ENCODE measurements at places on chromosomes 6 and 20. TPM values are rescaled to one million over a fixed set of nuclear protein-coding genes. Genes with fewer than 3 reads are reported as not detected.

DNA sequence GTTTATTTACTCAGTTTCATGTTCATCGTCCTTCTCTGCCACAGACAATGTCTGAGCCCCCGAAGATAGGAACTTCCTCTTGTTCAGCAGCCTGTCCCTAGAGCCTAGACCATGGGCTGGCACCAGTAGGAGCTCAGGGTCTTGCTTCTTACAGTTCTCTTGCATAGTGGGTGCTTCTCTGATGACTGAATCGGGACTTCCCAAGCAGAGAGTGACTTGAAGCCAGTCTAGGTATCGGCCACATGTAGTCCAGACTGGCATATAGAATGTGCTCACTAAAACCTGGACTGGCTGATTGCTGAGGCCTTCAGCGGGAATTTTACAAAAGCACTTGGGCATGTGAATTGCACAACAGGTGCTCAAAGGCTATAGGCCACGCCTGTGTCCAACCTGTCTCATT lies 52.0 kb downstream of the PRDM1 start:
- no peak overlapping the region for H3K27ac ChIP-seq
- H3K4me3 ChIP-seq, result no peak overlapping the region
- H3K27me3 ChIP-seq, result no peaks in the 10 kb centered on the region
- H3K4me1 ChIP-seq, result peaks cover 14% of the 10 kb centered on the region

GRCh38 chr6:26064619-26065257 lies 22.5 kb upstream of the HFE start:
- H3K36me3 ChIP-seq, result no peaks in the 10 kb centered on the region
- H3K4me3 ChIP-seq, result no peak overlapping the region
- DNase-seq, result peak; percentile 70

DNA sequence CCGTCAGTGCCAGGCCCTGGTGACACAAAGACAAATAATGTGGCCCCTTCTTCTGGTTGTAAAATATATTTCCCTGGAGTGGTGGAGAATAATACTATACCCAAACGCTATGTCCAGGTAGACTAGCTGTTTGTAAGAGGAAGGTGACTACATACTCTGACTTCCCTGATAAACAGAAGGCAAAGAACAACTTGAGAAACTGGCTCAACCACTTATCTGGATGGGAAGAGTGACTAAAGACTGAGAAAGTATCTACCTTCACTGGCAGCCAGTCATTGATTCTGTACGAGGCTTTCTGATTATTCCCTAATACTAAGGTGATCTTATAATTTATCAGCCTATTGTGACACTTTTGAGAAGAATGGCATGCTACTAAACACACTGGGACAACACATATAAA lies 569.7 kb downstream of the EPHA7 start:
- no peak overlapping the region for H3K4me3 ChIP-seq
- no peak for DNase-seq
- H3K27ac ChIP-seq, result no peak overlapping the region
- H3K36me3 ChIP-seq, result no peaks in the 10 kb centered on the region

DNA sequence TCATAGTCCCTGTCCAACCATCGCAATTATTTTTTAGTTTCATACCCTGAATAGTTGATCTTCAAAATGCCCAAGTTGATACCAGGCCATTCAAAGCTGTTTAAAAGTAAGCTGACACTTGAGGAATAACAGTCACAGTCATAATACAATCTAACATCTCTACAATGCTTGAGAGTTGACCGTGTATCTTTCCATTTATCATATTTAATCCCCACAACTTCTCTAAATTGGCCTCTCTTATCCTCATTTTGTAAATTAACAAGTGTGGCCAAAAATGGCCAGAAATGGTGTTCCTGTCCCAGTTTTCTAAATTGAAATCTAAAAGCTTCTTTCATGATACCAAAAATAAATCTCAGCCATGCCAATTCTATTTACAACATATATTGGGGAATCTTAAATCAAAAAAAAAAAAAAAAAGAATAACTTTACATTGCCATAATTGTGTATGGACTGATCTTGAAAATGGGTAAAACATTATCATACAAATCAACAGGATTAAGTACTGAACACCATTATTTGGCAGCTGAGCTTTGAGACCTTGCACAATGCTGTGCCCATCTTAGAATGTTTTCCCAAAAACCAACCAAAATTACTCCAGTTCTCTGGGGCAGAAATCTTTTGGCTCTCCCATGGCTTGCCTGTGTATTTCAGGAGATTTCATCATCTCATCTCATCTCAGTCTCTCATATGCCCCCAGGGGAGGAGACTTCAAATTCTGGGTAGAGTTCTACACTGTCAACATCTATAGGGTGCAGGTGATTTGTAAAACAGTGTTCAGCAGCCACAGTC lies 448.7 kb upstream of the JARID2 start:
- no peaks in the 10 kb centered on the region for H3K36me3 ChIP-seq
- H3K27ac ChIP-seq, result no peak overlapping the region
- peaks cover 3% of the 10 kb centered on the region for H3K4me1 ChIP-seq
- DNase-seq, result peak; percentile 60
- H3K4me3 ChIP-seq, result no peak overlapping the region

- peak; percentile 4 for DNase-seq
- H3K4me1 ChIP-seq, result no peaks in the 10 kb centered on the region
- no peaks in the 10 kb centered on the region for H3K27me3 ChIP-seq
- no peaks in the 10 kb centered on the region for H3K36me3 ChIP-seq
- H3K27ac ChIP-seq, result no peak overlapping the region
These were observed 41.4 kb upstream of the LAMA2 start for GRCh38 chr6:128841518-128841917.

- no peaks in the 10 kb centered on the region for H3K36me3 ChIP-seq
- H3K27me3 ChIP-seq, result 0 out of 2 replicates have a peak, but pooled peaks cover 12% of the 10 kb centered on the region
- H3K27ac ChIP-seq, result no peak overlapping the region
- H3K4me3 ChIP-seq, result no peak overlapping the region
These were observed 138.6 kb downstream of the ERMARD start for GRCh38 chr6:169890049-169890448.

- DNase-seq, result no peak
- 0 out of 2 replicates have a peak, but pooled peaks cover 5% of the 10 kb centered on the region for H3K27me3 ChIP-seq
- H3K4me1 ChIP-seq, result no peaks in the 10 kb centered on the region
These were observed 20.0 kb downstream of the GABRR1 start for GRCh38 chr6:89197141-89197540.

GRCh38 chr6:41768545-41769308 lies 11.0 kb downstream of the FRS3 start:
- DNase-seq, result no peak
- H3K4me1 ChIP-seq, result peaks cover 17% of the 10 kb centered on the region
- peaks cover 5% of the 10 kb centered on the region for H3K36me3 ChIP-seq
- no peak overlapping the region for H3K4me3 ChIP-seq
- H3K27ac ChIP-seq, result no peak overlapping the region

- H3K4me3 ChIP-seq, result no peak overlapping the region
- DNase-seq, result no peak
- H3K36me3 ChIP-seq, result peaks cover 6% of the 10 kb centered on the region
- no peak overlapping the region for H3K27ac ChIP-seq
- no peaks in the 10 kb centered on the region for H3K27me3 ChIP-seq
- H3K4me1 ChIP-seq, result no peaks in the 10 kb centered on the region
These were observed 456.5 kb downstream of the UTRN start for GRCh38 chr6:144741659-144742058.

GRCh38 chr6:43871933-43872332 lies 101.9 kb downstream of the VEGFA start:
- no peak overlapping the region for H3K27ac ChIP-seq
- no peak overlapping the region for H3K4me3 ChIP-seq
- peaks cover 6% of the 10 kb centered on the region for H3K4me1 ChIP-seq

- H3K27me3 ChIP-seq, result no peaks in the 10 kb centered on the region
- no peaks in the 10 kb centered on the region for H3K36me3 ChIP-seq
These were observed 523.4 kb upstream of the BTBD3 start for GRCh38 chr20:11394145-11394833.

DNA sequence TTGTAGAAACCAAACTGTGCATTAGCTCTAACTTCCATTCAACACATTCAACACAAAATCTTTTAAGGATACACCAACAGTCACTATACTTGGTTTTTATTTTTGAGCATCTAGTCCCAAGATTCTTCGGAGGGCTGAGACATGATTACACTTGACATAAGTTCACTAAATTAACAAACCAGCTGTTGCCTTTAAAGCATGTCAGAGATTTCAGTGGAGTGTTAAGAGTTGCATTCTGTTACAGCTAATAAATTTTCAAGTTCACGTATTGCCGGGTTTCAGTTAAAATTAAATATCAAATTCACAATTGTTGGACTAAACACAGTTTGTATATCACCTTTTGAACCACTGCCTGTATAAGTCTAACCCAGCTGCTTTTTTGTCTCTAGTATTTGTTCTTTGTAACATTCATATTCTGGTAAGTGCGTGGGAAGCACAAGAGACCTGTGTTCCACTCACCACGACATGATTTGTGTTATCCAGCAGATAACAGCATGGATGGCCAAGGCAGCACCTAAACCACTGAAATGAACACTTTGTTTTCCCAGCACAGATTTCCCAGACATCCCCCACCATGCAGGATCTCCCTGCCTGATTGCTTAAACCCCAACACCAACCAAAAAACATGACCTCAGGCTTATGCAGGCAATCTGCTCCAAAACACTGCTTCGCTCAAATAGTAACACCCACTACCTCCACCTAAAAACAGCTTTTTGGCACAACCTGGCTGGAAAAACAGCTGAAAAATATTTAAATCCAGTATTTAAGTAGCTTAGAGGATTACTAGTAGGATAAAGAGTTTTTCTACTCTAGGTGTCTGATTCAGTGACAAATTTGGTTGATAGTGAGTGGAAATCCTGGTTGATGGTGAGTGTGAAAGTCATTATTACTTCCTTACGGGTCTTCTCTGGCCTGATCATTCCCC lies 286.5 kb upstream of the NT5E start:
- H3K4me1 ChIP-seq, result no peaks in the 10 kb centered on the region
- no peak for DNase-seq
- no peak overlapping the region for H3K4me3 ChIP-seq

GRCh38 chr6:17115251-17116116 lies 13.6 kb downstream of the STMND1 start:
- no peaks in the 10 kb centered on the region for H3K27me3 ChIP-seq
- H3K4me3 ChIP-seq, result no peak overlapping the region
- H3K4me1 ChIP-seq, result peaks cover 21% of the 10 kb centered on the region
- peak; percentile 90 for DNase-seq

- H3K27ac ChIP-seq, result no peak overlapping the region
- no peaks in the 10 kb centered on the region for H3K27me3 ChIP-seq
- H3K36me3 ChIP-seq, result no peaks in the 10 kb centered on the region
These were observed 333.3 kb upstream of the HSF2 start for GRCh38 chr6:122066200-122066599.

DNA sequence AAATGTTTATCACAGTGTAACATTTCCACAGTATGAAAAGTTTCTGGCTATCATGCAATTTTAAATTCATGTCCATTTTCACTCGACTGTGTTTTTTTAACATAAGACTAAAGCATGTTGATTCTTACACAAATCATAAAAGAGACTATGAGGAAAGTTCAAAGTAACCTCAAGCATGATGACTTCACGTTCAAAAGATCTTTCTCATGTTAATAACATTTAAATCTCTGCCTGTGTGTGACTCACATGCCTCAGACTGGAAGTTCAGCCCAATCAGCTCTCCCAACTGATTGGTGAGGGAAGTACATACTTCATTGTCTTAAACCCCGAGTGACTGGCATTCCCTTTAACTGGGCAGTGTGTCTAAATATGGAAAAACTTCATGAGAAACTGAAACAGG lies 37.4 kb downstream of the ATXN1 start:
- H3K36me3 ChIP-seq, result no peaks in the 10 kb centered on the region
- peaks cover 48% of the 10 kb centered on the region for H3K4me1 ChIP-seq
- H3K27me3 ChIP-seq, result no peaks in the 10 kb centered on the region
- H3K27ac ChIP-seq, result peak overlapping the region; percentile 79
- peak overlapping the region; percentile 66 for H3K4me3 ChIP-seq
- DNase-seq, result peak; percentile 96

- peaks cover 13% of the 10 kb centered on the region for H3K4me1 ChIP-seq
- H3K27ac ChIP-seq, result no peak overlapping the region
- H3K27me3 ChIP-seq, result no peaks in the 10 kb centered on the region
These were observed 95.9 kb downstream of the GMDS start for GRCh38 chr6:2149361-2150006.

GRCh38 chr6:139236105-139236504 lies 55.7 kb downstream of the TXLNB start:
- H3K4me3 ChIP-seq, result no peak overlapping the region
- H3K36me3 ChIP-seq, result no peaks in the 10 kb centered on the region
- no peaks in the 10 kb centered on the region for H3K27me3 ChIP-seq
- H3K27ac ChIP-seq, result no peak overlapping the region
- no peak for DNase-seq

DNA sequence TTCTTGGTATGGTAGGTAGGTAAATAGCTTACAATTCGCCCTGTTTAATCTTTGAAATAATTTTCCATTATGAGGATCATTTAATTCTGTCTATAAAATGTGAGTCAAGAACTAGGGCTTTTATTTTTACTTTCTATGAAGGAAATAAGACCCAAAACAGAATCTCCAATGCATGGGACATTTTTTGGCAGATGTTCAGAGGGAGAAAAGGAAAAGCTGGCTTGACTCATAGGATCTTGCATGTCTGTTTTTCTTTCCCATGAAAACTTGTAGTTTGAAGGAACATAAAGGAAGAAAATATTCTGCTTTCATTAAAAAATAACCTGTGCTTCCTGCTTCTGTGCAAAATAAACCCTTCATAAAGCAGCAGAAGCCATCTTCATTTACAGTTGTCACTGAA lies 143.1 kb upstream of the INSM1 start:
- peaks cover 16% of the 10 kb centered on the region for H3K27me3 ChIP-seq
- DNase-seq, result no peak
- H3K36me3 ChIP-seq, result no peaks in the 10 kb centered on the region
- no peak overlapping the region for H3K4me3 ChIP-seq
- H3K4me1 ChIP-seq, result no peaks in the 10 kb centered on the region

DNA sequence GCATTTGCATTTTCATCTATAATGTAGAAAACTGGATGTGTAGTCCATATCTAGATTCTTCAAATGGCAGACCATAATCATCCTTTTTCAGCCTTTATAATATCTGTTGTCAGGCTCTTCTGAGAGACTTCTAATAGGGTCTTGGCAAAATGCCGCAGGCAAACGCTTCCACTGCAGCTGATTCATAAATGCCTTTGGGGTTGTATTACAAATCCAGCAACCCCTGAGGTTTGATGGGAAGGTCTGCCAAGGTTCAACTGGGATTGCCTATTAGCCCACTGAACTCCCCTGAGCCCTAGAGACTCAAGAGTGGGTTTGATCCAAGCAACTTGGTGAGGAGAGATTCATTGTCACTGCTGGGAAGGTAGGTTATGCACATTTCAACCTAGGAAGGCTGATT lies 365.2 kb upstream of the POU3F2 start:
- H3K27ac ChIP-seq, result no peak overlapping the region
- H3K36me3 ChIP-seq, result no peaks in the 10 kb centered on the region
- H3K4me1 ChIP-seq, result no peaks in the 10 kb centered on the region
- no peaks in the 10 kb centered on the region for H3K27me3 ChIP-seq
- no peak overlapping the region for H3K4me3 ChIP-seq

The PAX1 gene
- total RNA-seq, result not detected

The ZC3H12D gene
- total RNA-seq, result not detected

The MUC21 gene
- not detected for total RNA-seq

The CYP21A2 gene
- not detected for total RNA-seq

The SYNGAP1 gene
- total RNA-seq, result 2.8 TPM

The PLTP gene
- 22.6 TPM for total RNA-seq

The ATAT1 gene
- 2.3 TPM for total RNA-seq

The KLC4 gene
- 32.2 TPM for total RNA-seq

The WFDC2 gene
- total RNA-seq, result not detected

The LHFPL5 gene
- total RNA-seq, result not detected

The TMEM244 gene
- total RNA-seq, result not detected
